ENCODE measurements at places on chromosomes 12 and 14.

- DNase-seq = no peak
Measured at GRCh38 chr14:104087505-104087904, 2.0 kb downstream of the ASPG start.

DNA sequence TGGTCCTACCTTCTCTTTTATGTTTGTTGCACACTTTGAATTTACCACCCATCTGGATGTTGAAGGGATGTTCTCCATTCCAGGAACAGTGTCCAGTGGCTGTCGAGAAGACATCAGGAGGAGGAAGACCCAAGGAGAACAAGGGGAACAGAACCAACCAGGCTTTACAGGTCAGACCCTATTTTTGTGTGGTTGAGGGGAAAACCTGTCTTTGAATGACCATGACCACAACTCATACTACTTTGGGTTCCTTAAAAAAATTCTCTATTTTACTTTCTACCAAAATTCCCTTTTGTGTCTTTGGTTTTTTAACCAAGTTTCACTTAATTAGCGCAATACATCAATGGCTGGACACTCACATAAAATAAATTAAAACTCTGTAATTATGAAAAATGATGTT lies 78.7 kb downstream of the PLXNC1 start:
- no peak for DNase-seq

DNA sequence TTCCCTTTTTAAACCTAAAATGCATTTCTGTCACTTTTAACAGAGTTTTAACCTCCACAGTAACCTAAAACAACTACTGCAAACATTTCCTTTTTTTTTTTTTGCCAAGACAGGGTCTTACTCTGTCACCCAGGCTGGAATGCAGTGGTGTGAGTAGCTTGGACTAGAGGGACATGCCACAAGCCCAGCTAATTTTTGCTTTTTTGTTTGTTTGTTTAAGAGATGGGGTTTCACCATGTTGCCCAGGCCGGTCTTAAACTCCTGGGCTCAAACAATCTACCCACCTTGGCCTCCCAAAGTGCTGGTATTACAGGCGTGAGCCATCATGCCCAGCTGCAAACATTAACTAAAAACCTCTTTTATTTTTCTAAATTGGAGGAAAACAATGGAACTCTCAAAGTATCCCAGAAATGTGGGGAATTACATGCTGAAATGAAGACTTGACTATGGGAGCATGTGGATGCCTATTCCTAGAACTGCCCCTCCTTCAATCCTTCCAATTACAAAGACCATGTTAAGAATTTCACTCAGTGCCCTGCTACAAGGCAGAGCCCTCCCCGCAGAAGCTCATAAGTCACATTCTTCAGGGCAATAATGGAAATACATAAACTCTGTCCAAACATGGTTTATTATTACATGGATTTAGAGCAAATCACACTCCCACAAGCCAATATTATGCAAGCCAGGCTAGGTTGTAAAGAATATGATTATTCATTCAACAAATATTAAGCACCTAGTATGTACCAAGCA lies 66.9 kb downstream of the C12orf56 start:
- DNase-seq = no peak

DNA sequence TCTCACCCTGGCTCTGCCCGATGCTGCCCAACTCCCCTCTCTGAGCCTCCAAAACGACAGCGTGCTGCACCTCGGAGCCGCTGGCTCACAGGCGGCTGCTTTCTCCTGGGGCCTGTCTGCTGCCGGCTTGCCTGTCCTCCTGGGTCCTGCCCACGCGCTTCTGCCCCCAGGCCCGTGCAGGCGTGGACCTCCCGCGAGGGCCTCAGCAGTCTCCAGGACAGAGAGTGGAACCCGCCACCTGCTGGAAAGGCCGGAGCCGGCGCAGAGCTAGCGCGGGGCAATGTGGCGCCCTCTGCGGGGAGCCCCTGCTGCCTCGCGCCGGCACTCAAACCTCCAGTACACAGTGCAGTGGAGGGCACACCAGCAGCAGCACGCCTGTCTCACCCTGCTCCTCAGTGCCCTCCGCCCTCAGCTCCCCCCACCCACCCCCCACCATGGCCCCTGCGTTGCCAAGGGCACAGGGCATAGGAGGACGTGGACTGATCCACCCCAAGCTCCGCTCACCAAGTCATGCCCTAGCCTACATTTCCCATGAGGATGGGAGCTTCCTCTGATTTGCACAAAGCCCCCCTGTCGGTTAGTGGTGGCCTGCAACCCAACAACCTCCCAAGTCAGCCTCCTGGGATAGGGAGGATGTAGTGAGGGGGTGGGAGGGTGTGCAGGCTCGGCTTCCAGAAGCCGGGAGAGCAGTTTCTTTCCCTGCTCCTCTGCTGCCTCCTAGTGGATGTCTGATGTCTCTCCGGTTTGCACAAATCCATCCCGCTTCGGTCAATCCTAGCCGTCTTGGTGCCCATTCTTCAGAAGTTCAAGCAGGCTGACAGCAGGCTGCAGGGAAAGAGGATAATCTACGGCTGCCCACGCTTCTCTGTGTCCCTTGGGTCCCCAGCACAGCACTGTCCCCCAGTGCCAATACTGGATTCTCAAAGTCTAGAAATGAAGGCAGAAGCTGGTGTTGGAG lies 25.2 kb downstream of the KRT8 start:
- DNase-seq = peak; percentile 64

GRCh38 chr12:1445807-1446206 lies 148.6 kb downstream of the FBXL14 start:
- DNase-seq = no peak

DNA sequence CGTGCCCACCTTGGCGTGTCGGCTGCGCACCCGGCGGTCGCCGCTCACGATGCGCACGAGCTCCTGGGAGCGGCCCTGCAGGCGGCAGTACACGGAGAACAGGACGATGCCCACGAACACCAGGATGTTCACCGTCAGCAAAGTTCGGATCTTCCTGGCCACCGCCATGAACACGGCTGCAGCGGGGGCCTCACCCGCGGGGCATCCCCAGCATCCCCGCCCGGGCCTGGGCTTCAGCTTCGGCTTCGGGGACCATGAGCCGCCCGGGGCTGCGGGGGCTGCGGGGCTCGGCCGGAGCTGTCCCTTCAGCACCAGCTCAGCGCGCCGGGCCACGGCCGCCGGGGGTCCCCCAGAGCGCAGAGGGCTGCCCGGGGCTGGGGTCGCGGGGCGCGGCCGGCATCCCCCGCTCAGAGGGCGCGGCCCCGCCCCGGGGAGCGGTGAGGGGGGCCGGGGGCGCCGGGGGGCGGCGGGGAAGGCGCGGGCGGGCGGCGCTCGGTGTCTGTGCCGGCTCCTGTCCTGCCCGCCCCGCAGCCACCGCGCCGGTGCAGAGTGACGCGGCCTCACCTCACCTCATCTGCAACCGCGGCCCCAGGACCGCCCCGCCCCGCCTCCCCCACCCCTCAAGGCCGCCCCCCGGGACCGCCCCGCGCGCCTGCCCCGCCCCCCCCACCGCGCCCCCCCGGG lies at the start of gene GALNT9:
TSS of gene GALNT9 (minus strand) at position 554 of the 684 bp plus-strand sequence. CDS start at position 168, 386 bp downstream.
- no peak for DNase-seq

GRCh38 chr12:57611108-57611826 lies at the start of gene ARHGEF25:
Gene ARHGEF25 (plus strand): TSS chr12:57611435. CDS start chr12:57611895, 460 bp downstream.
- DNase-seq = no peak

- no peak for DNase-seq
Measured at GRCh38 chr12:15038137-15038536, 65.3 kb downstream of the PDE6H start.

GRCh38 chr12:124639122-124639806 lies 71.9 kb upstream of the NCOR2 start:
- no peak for DNase-seq

GRCh38 chr12:132596016-132596415 lies 14.4 kb downstream of the LRCOL1 start:
- peak; percentile 4 for DNase-seq

GRCh38 chr12:3179731-3180130 lies 102.6 kb downstream of the TSPAN9 start:
- DNase-seq = no peak

DNA sequence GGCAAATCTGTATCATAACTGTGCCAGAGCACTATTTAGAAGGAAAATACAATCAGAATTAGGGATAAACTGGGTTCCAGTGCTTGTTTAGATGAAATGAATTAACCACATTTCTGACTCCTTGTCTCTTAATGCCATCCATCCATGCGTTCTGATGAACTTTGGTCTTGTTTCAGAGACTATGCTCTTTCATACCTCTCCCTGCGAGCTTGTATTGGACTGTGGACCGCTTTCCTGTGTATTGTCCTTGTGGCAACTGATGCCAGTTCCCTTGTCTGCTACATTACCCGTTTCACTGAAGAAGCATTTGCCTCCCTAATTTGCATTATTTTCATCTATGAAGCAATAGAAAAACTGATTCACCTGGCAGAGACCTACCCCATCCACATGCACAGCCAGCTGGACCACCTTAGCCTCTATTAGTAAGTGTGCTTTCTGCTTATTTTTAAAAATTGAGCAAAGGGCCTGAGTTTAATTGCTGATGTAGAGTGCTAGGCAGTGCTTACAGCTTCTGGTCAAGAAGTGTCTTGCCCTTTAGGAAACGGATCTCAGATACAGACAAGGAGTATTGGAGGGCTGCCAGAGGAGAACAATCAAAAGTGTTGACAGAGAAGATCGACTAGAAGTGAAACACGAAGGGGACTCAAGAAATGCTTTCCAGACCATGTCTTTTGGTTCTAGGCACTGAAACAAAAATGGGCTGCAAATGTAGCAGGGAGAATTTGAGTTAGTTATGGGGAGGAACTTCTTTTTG lies 46.7 kb downstream of the SLC4A8 start:
- DNase-seq = no peak

GRCh38 chr14:100552524-100553125 lies 34.6 kb downstream of the BEGAIN start:
- no peak for DNase-seq

DNA sequence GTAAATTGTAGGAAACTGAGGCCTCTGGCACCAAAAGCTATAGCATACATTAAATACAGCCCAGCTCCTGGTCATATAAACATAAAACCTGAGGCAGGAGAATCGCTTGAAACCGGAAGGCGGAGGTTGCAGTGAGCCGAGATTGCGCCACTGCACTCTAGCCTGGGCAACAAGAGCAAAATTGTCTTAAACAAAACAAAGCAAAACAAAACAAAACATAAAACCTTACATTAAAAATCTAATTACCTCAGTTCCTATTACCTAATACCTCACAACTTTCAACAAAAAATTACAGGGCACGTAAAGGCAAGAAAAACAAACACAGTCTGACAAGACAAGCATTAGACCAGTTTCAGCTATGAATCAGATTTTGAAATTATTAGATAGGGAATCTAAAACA lies 36.7 kb downstream of the TMEM116 start:
- no peak for DNase-seq

GRCh38 chr12:29505122-29505521 lies 7.6 kb upstream of the OVCH1 start:
- no peak for DNase-seq

- no peak for DNase-seq
Measured at GRCh38 chr14:67996235-67996634, 176.7 kb downstream of the RAD51B start.

DNA sequence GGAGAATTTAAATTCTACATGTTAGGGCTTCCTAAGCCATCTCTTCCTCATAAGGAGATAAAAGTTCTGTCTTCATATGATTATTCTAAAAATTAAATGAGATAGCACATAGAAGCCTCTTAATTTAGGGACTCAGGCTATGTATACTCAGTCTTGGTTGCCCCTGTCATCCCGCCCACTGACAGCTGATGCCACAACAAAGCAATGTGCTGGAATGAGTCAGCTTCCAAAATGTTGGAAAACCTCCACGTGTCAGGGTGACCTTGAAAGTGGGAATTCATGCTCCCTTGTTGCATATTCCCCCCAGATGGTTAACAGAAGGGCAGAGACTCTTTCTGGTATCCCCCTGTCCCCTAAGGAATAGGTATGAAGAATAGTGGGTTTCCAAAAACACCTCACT lies 238.0 kb upstream of the DDHD1 start:
- DNase-seq = no peak
